ENCODE measurements at places on chromosomes 3 and 15.

DNA sequence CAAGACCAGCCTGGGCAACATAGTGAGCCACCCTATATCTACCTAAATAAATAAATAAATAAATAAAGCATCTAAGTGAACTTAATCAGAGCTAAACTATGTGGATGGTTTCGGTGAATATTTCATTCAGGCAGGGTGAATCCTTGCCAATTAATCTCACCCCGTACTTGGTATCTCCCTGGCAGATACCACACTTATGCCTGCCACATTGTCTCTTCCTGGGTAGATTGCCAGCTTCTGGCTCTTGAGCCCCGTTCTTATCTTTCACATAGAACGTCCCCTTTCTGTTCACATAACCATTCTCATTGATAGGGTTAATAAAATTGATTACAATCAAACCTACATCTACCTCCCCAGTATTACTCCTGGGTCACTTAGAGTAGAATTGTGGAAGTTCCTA lies 7.0 kb downstream of the SNAP23 start:
- DNase-seq = no peak

- DNase-seq = peak; percentile 52
Observed at GRCh38 chr3:12796171-12797123, at the start of gene CAND2. Gene CAND2, plus strand, starts transcription at chr3:12796680. Its CDS starts 41 bp downstream, at chr3:12796721.

- DNase-seq = no peak
Observed at GRCh38 chr3:186418671-186419145, 56.7 kb upstream of the DGKG start.

DNA sequence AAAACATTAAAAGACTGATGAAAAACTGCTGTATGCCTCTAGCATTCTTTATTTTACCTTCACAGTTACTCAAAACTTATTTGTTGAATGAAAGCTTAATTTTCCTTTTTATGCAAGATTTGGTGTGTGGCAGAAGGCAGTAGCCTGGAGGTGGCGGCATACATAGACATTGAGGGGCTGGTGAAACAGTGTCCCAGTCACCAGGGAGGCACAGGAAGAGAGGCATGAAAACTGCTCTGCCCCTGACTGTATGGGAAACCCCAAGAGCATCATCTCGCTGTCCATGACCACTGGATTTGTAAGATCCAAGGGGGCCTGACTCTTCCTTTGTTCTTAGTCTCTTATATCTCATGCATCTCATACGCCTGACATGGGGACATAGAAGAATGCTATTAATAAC lies 493.7 kb upstream of the GOLIM4 start:
- no peak for DNase-seq

- DNase-seq = no peak
Observed at GRCh38 chr15:62343397-62343796, 178.3 kb upstream of the C2CD4B start.

DNA sequence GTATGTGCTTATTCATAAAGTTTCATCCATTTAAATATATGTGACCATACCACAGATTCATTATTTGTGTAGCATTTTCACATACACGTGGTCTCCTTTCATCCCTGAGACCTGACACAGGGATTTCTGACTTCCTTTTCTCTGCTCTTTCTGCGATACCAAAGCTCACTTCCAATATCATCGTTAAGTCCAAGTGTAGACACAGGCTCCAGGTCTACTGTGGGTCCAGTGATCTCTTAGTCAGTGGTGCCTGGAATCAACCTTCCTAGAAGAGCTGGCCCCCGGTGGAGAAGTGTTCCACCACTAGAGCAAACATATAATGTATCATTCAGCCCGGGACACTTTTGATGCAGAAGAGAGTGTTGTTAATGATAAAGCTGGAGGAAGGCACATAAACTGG lies 72.4 kb downstream of the LDHAL6B start:
- no peak for DNase-seq

All from NCI-H2081 (cell line).